ENCODE measurements at places on chromosomes 11 and 22.

- no peak for DNase-seq
These were observed 46.9 kb downstream of the PANX1 start for GRCh38 chr11:94175535-94175934.

- DNase-seq, result no peak
These were observed 23.0 kb downstream of the LMO2 start for GRCh38 chr11:33868647-33869461.

GRCh38 chr11:121614636-121615240 is 162.0 kb upstream of the SORL1-AS1 start:
- no peak for DNase-seq

- DNase-seq, result no peak
These were observed 89.1 kb downstream of the FAM76B start for GRCh38 chr11:95700471-95700817.

- no peak for DNase-seq
These were observed 92.2 kb downstream of the STK33 start for GRCh38 chr11:8501836-8502235.

GRCh38 chr11:68444566-68444965 is 16.0 kb upstream of the PPP6R3 start:
- DNase-seq, result no peak

DNA sequence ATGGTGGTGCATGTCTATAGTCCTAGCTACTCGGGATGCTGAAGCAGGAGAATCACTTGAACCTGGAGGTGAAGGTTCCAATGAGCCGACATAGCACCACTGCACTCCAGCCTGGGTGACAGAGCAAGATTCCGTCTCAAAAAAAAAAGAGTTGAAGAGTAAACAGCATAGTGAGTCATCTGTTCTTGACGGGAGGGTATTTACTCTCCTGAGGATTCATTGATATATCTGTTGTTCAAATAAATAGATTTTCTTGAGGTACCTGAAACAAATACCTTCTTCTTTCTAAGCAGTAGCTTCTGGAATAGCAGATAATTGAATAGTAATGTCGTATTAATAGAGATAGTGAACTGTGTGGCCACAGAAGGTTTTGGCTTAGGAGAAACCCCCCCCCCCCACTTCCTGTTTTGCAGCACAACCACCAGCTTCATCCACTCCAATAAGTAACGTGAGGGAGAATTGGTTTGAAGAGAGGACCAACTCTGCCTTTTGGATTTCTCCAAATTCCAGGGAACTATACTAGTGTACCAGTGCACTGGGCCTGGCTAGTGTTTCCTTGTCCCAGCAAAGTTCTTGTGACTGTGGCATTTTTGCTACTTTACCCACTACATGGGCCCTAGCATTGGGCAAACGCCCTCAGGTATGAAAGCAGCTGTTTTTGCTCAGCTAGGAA is 90.0 kb downstream of the PRMT3 start:
- DNase-seq, result no peak
